ENCODE measurements at places on chromosomes 2 and 18.

DNA sequence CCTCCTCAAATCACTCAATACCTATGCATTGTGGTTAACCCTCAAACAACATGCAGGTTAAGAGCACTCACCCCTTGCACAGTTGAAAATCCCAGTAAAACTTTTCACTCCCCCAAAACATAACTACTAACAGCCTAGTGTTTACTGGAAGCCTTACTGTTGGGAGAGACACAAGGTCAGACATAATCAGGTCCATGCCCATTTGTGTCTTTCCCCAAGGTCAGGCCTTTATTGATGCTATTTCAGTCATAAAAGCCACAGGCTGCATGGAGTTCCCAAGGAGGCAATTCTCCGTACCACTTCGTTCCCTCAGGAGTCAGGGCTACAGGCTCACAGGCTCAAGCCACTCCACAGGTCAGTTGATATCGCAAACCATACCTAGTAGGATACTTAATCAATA is 180.2 kb downstream of the NCK2 start:
- no peak for DNase-seq

DNA sequence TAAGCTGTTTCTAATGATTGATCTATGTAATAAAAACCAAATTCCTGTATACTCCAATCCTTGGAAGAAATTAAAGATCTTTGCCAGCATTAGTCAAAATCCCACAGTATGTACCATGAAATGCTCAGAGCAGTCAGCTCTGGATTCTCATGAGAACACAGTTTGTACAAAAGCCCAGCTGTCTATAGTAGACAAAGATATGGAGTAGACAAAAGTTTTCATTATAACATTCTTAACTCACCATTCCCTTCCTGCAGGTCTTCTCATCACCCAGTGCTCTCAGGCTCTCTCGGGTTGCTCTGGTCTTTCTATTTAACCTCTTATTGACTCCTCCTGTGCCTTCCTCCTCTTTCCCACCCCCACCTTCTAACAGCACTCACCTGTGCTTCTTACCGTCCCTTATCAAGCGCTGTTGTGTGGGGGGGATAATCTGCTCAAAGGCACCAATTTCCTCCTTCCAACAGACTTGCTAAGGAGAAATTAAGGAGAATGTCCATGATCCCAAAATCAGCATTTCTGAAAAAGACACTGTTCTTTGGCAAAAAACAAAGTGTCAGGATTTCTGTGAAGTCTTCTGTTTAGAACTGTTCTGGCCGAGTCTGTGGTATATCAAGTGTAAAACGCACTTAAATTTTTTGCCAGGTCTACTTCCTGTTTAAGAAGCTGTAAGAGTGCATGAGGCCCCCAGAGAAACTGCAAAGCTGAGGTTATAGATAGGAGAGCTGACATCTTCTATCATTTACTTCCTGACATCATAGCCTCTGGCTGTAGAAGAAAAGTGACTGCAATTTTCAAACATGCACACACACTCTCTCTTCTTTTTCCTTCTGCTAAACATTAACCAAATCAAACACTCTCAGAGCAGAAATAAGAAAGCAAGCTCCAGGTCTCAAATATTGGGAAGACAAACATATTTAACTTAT is 144.1 kb downstream of the EVA1A start:
- peak; percentile 49 for DNase-seq

DNA sequence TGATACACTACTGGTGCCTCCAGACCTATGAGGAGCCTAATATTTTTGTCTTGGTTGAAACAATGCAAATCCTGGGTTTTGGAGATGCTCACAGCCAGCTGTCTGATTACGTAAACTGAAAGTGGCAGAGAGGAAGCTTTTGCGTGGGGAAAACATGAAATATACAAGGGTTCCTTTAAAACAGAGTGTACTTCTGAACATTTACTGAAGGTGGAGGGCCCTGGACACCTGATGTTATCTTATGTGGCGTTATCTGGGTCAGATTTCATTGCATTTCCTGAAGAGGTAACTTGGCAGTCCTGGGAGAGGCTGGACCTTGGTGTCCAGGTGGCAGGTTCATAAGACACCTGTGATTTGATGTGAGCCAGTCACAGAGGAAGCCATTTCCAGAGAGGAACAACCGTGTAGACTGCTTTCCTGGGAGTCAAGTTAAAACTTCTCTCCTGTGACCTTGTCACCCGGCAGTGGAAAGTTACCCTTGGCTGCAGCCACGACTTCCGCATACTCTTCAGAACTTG is 105.0 kb downstream of the NEDD4L start:
- no peak for DNase-seq

DNA sequence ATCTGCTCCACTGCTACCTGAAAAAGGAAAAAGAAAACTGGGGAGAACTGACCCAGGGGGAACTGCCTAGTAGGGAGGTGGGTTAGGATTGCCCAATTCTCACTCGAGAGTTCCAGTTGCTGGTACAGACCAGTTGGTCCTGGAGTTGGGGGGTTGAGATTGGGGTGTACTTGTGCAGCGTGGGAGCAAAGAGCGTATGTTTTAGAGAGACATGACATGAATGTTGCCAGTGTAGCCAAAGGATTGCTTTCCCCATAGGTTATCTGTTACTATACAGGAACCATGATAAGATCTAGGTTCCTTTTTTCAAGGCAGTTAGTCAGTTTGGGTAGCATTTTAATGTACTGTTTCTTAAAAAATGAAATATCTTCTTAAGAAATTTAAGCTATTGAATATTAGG is 68.6 kb downstream of the APLF start:
- DNase-seq = peak; percentile 78

GRCh38 chr2:54503192-54503591 is 47.1 kb downstream of the SPTBN1 start:
- DNase-seq = peak; percentile 66

GRCh38 chr2:1492711-1493430 is 79.6 kb downstream of the TPO start:
- peak; percentile 18 for DNase-seq

- DNase-seq = no peak
Observed at GRCh38 chr2:69131983-69132675, 119.2 kb downstream of the ANTXR1 start.

- no peak for DNase-seq
Observed at GRCh38 chr2:40384233-40384632, 67.7 kb downstream of the SLC8A1 start.

GRCh38 chr2:181376999-181377398 is 80.2 kb upstream of the ITGA4 start:
- DNase-seq = no peak

- no peak for DNase-seq
Observed at GRCh38 chr2:15425712-15426111, 135.4 kb downstream of the NBAS start.

DNA sequence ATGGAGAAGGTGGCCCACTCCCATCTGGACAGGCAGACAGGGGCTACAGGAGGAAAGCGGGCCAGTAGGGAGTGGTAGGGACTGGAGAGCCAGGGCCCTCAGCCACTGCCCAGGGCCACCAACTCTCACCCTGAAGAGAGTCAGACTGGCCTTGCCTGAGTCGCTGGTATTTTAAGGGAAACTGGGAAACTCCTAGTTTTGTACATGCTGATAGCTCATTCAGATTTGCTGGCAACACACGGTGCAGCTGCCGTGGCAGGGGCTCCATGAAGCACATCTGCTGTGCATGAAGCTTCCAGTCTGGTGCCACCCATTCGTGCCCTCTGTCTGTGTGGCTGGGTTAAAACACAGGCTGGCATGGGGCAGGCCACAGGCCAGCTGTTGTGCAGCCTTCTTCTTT is 137.3 kb upstream of the GLI2 start:
- DNase-seq = no peak

GRCh38 chr2:164474873-164475272 is 146.4 kb downstream of the GRB14 start:
- no peak for DNase-seq

DNA sequence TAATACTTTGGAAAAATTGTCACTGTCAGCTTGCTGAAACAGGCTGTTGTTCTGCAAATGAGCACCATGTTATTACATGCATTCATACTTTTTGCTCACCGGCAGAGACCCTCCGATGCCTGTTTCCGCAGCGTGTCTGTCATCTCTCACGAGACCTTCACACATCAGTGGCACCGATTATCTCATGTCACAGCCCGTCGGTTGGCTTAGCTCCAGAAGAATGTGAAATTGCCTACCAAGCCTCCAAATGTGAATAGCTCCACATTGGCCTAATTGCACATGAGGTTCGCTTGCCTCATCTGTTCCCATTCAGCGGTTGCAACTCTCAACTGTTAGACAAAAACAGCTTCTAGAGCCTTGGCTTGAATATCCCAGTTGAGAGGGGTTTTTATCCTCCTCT is 233.0 kb downstream of the ACTR3 start:
- DNase-seq = no peak

DNA sequence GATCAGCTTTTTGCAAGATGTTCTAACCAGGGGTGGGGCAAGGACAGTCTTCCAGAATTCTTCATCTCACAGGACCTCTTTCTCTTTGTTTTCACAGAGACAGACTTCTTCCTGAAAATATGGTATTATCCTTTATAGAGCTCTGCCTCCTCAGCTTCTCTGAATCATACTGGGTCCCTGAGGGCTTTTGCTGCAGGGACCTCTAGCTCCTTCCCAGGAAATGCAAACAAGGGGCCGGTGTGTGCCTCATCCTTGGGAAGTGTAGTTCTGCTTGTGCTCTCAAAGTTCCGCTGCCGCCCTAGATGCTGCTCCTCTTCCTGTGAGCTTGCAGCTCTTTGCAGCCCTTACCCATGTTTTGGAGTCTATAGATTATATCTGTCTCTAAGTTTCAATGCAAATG is 99.5 kb upstream of the NPAS2 start:
- no peak for DNase-seq

DNA sequence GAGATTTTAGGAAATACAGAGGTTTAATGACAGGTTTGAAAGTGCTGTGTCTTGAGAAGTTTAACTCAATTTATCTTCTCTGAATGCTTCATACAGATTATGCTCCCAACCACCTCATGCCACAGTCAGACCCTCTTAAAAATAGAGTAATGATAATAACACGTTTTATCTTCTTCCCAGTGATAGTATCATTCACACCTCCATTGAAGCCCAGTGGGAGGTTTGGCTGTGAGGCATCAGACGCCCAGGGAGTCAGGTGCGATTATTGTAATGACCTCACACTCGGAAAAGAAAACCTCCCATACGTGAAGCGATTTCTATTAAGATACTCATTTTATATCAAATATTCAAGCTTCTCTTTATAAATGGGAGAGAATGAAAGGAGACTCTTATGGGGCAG is 366.3 kb downstream of the SETBP1 start:
- DNase-seq = no peak

DNA sequence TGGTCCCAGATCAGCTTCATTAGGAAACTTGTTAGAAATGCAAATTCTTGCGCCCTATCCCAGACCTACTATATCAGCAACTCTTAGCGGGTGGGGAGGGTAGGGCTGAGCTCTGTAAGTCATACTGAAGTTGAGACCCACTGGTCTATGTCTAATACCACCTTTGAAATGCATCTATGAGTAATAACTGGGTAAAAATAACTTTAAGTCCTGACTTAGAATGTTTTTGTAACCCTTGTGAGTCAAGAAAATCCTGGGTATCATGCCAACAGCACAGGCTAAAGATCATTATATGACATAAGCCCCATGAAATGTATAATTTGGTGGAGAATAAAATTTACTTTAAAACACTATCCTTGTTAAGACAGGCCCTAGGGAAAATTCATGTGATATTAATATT is 41.4 kb downstream of the PRKD3 start:
- DNase-seq = no peak

- DNase-seq = no peak
Observed at GRCh38 chr2:120770176-120770575, 34.5 kb downstream of the GLI2 start.

DNA sequence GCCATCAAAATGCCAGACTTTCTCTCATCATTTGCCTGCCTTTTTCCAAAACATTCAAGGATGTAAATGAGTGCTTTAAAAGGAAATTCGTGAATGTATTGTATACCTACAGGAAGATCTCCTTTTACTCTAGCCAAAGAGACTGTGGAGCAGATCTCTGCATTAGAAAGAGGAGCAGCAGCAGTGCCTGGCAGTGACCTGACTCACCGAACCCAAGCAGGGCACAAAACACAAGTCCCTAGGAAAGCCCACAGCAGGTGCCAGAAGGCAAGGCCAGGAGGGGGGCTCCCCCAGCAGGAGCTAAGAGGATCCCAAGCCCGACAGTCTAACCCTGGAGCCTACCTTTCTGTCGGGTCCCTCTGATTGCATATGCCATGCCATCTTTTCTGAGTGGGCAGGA is 47.9 kb downstream of the L3MBTL4 start:
- no peak for DNase-seq

DNA sequence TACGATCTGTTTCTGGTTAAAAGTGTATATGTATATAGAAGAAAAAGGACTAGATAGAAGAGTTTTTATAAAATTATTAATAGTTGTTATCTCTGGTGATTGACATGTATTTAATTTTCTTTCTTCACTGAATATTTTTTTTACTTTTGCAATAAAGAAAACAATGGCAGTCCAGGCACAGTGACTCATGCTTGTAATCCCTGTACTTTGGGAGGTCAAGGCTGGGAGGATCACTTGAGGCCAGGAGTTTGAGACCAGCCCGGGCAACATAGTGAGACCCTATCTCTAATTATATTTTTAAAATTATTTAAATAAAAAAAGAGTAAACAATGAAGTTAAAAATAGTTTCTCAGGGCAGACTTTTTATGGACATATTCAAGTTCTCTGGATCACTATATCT is 114.7 kb downstream of the FAM117B start:
- DNase-seq = no peak

GRCh38 chr2:113164215-113164929 is 9.4 kb upstream of the PSD4 start:
- no peak for DNase-seq

GRCh38 chr18:33839452-33840211 is 261.6 kb downstream of the ASXL3 start:
- peak; percentile 67 for DNase-seq

DNA sequence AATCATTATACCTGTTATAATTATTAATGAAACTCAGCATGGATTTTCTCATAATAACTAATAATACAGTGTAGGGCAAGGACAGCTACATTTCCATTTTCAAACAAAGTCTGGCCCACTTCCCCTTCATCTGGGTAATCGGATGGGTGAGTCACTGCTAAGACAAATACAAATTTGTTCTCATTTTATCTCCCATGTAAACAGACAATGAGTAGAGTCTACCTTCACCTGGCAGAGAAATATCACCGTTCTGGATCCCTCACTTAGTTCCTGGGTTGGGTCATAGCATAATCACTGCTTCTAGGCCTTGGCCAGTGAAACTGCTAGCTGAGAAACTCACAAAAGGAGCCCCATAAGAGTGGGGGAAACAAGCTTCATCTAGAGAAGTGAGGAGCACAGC is 9.2 kb downstream of the CNTNAP5 start:
- DNase-seq = no peak

DNA sequence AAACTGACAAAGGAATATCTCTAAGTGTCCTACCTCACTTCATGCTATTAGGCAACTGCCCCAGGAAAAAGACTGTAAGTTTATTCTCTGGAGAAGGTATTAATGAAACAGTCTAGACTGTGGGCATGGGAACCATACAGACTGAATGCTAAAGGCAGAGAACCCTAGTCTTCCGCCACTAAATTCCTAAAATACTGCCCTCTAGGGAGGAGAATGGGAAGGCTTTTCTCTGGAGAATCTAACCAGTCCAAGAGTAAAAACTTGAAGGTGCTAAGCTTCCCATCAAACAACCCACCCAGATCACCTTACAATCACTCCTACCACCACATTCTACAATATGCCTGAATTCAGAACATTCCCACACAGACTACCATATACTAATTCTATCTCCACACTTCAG is 3.4 kb downstream of the SRBD1 start:
- peak; percentile 47 for DNase-seq
